ENCODE measurements at places on chromosomes 12 and 14.
A peak's percentile ranks its signal among the peaks of the same experiment; 100 is the strongest.

GRCh38 chr12:53215497-53215896 is 8.4 kb upstream of the ITGB7 start:
- no peak for DNase-seq

DNA sequence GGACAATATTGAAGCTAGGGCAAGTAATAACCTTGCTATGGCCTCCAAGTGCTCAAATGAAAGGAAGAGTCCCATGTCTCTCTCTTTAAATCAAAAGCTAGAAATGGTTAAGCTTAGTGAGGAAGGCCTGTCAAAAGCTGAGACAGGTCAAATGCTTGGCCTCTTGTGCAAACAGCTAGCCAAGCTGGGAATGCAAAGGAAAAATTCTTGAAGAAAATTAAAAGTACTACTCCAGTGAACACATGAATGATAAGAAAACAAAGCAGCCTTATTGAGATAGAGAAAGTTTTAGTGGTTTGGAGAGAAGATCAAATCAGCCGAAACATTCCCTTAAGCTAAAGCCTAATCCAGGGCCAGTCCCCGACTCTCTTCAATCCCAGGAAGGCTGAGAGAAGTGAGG is 84.1 kb upstream of the PLEKHA5 start:
- no peak for DNase-seq

- no peak for DNase-seq
Measured at GRCh38 chr12:128323145-128323920, 56.4 kb downstream of the TMEM132C start.

GRCh38 chr12:114302117-114302516 is 103.8 kb downstream of the TBX5 start:
- no peak for DNase-seq

DNA sequence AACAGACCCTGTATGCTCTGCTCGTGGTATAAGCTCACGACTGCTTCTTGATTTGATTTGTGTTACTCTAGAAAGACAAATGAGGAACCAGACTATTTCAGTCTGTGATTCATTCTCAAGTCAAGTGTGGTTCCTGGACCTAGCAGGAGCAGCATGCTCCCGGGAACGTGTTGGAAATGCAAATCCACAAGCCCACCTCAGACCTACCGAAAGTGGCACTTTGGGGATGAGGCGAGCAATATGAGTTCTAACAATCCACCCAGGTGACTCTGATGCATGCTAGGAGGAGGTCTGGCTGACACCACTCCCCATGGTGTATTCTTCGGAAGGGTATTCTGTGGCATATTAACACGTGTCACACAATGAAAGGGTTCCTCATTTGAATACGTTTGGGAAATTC is 59.5 kb upstream of the TMX1 start:
- DNase-seq = no peak

- DNase-seq = no peak
Measured at GRCh38 chr14:36655963-36656686, 5.5 kb upstream of the PAX9 start.

DNA sequence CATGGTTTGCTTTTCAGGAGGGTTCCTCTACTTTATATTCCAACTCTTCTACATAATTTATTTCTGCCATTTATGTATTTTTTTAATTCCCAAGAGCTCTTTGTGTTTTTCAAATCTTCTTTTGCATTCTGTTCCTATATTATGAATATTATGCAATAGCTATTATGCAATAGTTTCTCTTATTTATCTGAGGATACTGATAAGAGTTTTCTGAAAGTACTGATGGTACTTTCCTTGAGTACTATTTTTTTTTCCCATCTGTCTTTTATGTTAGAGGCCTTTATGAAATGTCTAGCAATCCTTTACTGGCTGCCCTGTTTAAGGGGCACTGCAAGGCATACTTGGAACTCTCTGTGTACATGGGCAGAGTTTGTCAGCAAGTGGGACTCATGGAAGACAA is 93.4 kb downstream of the SLC41A2 start:
- no peak for DNase-seq

GRCh38 chr14:95011445-95012006 is 145.8 kb downstream of the DICER1 start:
- DNase-seq = no peak

DNA sequence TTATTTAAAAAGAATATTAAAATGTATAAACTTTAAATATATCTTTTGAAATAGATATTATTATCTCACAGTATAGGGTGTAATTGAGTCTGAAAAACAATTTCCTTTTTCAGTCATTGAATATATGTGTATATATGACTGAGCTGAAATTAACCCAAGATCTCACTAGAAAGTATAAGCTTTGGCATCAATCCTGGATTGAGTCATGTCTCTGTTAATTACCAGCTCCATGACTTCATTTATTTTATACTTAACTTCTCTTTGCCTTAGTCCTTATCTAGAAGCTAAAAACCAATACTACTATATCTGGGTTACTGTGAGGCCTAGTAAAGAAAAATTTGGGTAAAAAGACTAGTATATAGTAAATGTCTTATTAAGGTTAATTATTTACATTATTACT is 1020.3 kb downstream of the LRFN5 start:
- DNase-seq = no peak

GRCh38 chr14:105616802-105617192 is 90.4 kb downstream of the TMEM121 start:
- no peak for DNase-seq

GRCh38 chr12:95859344-95859816 is 628 bp downstream of the SNRPF start:
- DNase-seq = no peak

GRCh38 chr14:24196071-24197055 is 1.1 kb upstream of the TM9SF1 start:
- DNase-seq = no peak

- no peak for DNase-seq
Measured at GRCh38 chr12:10220398-10221077, 7.9 kb downstream of the GABARAPL1 start.

DNA sequence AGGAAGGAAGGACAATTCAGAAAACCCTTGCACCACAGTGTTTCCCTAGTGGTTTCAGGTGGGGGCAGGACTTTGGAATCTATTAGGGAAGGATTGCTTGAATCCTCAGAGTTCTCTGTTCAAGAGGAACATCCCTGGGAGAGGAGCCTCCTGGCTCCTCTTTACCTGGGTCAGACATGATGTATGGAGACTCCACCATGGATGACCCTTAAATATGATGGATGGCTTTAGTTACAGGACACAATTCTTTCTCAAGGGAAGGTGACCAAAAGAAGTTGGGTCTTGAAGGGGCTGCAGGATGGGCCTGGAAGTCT is 396.6 kb downstream of the NRXN3 start:
- DNase-seq = no peak

- DNase-seq = no peak
Measured at GRCh38 chr12:49345051-49345824, 1.4 kb upstream of the DNAJC22 start.

- no peak for DNase-seq
Measured at GRCh38 chr12:28171356-28172060, 18.7 kb upstream of the CCDC91 start.

DNA sequence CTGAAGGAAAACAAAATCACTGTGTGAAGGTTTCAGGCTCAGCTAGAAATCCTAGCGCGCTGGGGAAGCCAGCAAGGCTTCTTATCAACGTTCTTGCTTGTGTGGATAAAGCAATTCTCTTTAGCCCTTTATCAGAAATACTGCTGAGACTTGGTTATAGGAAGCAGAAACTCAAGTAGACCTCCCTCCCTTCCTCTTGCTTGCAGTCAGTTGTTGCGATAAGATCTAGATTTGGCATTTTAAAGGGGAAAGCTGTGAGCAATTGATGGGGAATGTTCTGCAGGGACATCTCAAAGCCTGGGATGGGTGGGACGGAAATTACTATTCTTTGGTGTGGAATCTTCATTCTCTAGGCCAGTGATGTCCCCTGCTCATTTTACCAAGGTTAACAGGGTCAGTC is 76.4 kb upstream of the ANO4 start:
- no peak for DNase-seq

DNA sequence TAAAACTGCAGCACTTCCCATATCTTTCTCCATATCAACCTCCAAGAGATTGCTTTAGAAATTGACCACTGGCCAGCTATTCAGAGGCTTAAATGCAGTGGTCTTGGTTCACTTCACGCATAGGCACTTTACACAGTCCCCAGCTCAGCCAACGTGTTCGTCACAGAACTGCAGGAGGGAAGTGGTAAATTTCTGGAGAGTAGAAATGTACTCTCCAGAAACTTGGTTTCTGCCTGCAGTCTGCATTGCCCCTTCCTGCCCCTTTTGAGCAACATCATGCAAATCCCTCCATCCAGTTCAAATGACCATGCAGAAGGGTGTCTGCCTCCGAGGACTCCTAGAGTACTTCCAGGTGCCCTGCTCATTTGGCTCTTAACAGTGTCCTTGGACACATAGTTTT is 42.7 kb upstream of the NEDD1 start:
- no peak for DNase-seq

- no peak for DNase-seq
Measured at GRCh38 chr14:94761348-94761996, 8.4 kb downstream of the GSC start.

GRCh38 chr14:41403360-41403759 is 203.3 kb upstream of the LRFN5 start:
- DNase-seq = no peak

DNA sequence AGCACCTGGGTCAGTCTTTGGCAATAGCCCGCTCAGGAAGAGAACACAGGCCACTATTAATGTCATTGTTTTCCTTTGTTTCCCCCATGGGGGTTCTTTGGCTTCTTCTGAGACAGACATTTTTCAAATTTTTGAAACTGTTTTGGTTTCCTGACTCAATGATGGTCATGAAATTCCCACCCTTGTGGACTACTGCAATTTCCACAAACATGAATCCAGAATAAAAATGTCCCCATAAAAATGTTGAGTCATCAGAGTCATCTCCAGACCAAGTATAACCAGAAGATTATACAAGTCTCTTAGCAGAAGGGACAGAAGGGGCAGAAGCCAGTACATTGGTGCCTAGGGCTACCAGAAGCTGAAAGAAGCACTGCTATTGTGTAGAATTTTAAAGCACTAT is 29.1 kb downstream of the SLCO1A2 start:
- DNase-seq = no peak

- no peak for DNase-seq
Measured at GRCh38 chr12:128811806-128812205, 12.0 kb downstream of the SLC15A4 start.

DNA sequence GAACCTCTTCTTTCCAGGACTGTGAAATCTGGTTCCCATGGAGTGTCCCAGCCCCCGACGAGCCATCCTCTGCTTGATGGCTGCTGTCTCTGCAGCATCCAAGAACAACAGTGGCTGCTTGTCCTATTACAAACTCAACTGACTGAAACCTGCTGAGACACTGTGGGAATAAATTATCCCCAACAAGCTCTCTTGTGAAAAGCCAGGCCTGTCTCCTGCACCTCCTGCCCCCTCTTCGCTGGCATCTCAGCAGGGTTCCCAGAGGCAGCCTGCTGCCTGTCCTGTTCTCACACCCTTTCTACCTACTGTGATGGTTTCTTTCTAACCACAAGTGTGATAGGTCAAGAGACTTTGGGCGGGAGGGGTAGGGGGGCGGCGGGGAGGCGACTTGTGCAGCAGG is 180.2 kb downstream of the TSPAN9 start:
- no peak for DNase-seq

GRCh38 chr12:93624595-93625294 is 52.3 kb downstream of the SOCS2 start:
- no peak for DNase-seq

DNA sequence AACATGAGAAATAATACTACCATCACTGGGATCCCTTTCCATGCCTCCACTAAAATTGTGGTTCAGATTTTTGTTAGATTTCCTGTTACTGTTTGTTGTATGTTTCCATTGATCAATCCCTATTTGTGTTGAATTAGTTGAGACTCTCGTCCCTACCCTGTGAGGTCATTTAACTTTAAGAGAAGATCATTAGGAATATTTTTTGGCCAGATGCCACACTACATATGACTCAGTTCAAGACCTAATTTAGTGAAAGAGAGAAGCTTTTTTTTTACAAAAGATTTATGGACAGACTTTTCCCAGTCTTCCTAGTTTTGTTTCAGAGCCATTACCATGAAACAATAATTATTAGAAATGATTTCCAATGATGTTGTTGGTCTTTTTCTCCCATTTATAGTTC is 35.5 kb downstream of the CPSF6 start:
- DNase-seq = no peak

- DNase-seq = no peak
Measured at GRCh38 chr14:106218174-106218573, 691.8 kb downstream of the TMEM121 start.

- DNase-seq = no peak
Measured at GRCh38 chr14:98997526-98998205, 274.3 kb downstream of the BCL11B start.

DNA sequence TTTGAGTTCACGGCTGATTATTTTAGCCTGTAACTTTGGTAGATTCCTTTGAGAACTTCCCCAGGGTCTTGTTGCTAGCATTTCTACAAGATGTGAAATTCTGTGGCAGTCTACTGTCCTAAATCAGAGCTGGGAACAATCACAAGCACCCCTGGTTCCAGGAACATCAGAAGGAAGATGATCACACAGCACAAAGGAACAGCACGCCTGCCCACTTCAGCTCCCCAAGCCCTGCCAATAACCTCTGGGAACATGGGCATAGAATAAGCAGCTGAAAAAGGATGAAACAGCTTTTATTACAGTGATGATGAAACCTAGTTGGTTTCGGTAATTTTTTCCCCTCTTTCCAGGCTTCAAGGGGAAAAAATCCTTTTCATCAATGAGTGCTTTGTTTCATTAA is 12.3 kb downstream of the GPR19 start:
- no peak for DNase-seq

DNA sequence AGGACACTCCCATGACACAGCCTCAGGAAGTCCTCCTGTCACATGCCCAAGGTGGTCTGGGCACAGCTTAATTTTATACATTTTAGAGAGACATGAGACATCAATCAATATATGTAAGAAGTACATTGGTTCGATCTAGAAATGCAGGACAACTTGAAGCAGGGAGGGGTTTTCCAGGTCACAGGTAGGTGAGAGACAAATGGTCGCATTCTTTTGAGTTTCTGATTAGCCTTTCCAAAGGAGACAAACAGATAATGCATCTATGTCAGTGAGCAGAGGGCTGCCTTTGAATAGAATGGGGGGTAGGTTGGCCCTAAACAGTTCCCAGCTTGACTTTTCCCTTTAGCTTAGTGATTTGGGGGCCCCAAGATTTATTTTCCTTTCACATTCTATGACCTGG is 2.5 kb downstream of the HSPB8 start:
- DNase-seq = no peak

- no peak for DNase-seq
Measured at GRCh38 chr12:99054601-99055128, 409.6 kb downstream of the APAF1 start.

GRCh38 chr14:93954900-93955849 is 21.2 kb downstream of the ASB2 start:
- DNase-seq = peak; percentile 26

- no peak for DNase-seq
Measured at GRCh38 chr12:24393071-24393470, 443.6 kb upstream of the SOX5 start.

DNA sequence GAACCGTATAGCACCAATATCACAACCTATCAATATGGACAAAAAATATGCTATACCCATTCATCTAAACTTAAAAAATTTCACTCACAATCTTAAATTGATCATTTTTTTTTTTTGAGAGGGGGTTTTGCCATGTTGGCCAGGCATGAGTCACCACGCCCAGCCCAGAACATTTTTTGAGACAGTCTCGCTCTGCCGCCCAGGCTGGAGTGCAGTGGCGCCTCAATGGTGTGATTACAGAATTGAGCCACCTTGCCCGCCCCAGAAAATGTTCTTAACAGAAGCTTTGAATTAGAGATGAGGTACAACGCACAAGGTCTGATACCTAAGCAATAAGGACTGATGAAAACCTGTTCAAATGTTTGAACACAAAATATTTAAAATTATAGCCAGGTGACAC is 15.8 kb upstream of the ATP5F1B start:
- DNase-seq = no peak

GRCh38 chr14:99809360-99809759 is 16.1 kb downstream of the EML1 start:
- DNase-seq = no peak
